ENCODE measurements at places on chromosomes 2 and 18.

GRCh38 chr2:239285932-239286230 lies 114.9 kb downstream of the HDAC4 start:
- no peak for DNase-seq

- no peak for DNase-seq
These were observed 258.7 kb upstream of the HS6ST1 start for GRCh38 chr2:128577141-128577930.

DNA sequence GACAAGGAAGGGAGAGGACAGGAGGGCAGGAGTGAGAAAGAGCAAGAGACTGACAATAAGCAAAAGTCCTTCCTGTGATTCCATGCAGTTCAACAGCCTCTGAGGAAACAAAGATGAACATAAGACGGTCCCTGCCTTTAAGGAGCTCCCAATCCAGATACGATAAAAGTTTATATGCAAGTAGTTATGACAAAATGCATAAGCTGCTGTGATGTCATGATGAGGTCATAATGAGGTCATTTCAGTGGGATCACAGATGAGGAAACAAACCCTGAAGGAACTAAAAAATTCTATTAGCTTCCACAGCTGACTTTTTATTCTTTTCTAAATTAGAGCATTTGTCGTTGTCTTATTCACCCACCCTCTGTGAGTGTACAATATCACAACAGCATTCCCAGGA lies 458.5 kb upstream of the ACVR2A start:
- DNase-seq = no peak

DNA sequence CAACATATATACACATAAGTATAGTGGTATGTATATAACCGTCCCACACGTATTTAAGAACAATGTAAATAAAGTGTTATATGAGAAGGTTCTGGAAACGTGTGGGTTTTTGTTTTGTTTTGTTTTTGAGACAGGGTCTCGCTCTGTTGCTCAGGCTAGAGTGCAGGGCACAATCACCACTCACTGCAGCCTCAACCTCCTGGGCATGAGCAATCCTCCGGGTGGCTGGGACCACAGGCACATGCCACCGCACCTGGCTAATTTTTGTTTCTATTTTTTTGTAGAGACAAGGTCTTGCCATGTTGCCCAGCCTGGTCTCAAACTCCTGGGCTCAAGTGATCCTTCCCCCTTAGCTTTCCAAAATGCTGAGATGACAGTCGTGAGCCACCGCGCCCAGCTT lies 6.2 kb downstream of the ADAM17 start:
- DNase-seq = no peak

GRCh38 chr2:86078774-86079545 lies 26.7 kb downstream of the POLR1A start:
- DNase-seq = peak; percentile 76

DNA sequence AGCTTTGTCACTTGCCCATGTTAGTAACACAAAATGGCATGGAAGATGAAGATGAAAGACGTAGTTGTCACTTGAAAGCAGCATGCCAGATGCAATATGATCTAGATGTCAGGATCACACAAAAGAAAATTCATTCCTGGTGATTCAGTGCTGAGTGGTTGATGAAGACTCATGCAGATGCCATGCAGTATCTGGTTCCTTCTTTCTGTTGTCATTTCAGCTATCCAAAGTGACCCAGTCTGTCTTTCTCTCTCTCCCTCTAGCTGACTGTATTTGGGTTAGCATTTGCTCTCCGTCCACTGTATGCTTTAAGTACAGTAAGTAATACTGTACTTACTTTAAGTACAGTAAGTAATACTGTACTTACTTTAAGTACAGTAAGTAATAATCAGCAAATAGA lies 50.4 kb downstream of the TTN start:
- peak; percentile 46 for DNase-seq

- no peak for DNase-seq
These were observed 128.5 kb upstream of the LGALSL start for GRCh38 chr2:64325477-64325851.

DNA sequence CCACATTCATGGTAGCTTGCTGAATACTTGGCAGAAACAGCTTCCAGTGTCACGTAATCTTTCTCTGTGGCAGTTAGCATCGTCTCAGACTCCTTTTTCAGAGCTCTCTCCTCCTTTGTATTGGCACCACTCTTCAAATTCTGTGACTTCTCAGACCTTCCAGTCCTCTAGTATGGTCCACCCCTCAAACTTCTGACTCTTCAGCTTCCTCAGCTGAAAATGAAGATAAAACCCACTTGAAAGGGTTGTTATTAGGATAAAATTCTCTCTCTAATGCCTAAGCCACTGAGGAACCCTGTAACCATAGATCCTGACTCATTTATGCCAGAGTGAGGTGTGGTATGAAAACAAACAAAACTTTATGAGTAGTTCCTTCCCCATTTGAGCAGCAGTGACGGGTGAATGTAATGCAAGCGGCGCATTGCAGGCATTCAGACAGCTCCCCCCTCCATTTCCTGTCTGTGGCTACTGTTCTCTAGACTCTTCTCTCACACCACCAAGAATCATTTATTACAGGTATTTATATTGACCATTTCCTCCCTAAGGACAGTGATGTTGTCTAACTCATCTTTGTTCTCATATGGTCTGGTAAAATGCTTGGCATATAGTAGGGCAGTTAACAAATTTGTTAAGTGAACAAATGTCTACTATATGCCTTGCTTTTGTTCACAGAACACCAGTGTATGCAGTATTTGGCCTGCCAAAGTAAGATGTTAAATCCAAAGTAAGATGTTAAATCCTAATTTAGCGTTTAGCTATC lies 35.3 kb downstream of the GALNT1 start:
- peak; percentile 71 for DNase-seq

- no peak for DNase-seq
These were observed 62.7 kb upstream of the GATA6 start for GRCh38 chr18:22106536-22107292.

DNA sequence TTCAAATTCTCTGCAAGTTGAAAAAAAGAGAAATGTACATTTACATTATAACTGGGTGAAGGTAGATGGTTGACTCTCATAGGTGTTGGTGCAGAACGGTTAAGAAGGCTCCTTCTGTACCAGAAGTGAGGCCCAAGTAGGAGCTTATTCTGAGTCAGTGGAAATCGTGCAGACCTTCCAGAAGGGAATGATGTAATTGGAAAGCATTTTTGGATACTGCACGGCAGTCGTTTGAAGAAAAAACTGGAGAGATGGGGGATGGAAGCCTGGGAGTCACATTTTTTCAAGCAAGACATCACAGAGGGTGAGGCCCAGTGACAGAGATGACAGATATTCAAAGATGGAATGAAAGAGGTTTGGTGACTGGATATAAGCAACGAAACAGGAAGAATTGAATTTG lies 39.4 kb downstream of the HRH4 start:
- peak; percentile 32 for DNase-seq

DNA sequence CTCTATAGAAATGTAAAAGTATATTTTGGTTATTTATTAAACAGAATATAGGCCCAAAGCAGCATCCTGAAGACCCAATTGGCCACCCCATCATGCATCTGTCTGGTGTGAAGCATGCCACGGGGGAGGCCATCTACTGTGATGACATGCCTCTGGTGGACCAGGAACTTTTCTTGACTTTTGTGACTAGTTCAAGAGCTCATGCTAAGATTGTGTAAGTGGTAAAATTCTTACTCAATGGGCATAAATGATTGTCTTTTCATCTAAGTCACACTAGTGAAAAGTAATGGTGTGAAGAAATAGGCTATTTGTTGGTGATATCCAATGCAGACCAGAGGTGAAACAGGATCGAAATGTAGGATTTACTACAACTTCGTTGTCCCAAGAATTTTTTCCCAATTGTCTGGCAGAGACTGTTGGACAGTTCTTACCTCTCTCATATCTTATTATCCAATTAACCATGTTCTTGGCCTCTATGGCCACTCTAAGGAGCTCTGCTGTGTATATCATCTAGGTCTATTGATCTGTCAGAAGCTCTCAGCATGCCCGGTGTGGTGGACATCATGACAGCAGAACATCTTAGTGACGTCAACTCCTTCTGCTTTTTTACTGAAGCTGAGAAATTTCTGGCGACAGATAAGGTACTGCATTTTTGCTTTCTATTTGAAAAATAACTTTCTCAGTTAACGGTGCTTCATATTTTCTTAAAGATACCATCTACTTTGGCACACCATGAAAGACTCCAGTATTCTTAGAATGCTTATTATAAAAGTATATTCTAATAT lies 35.0 kb downstream of the AOX1 start:
- no peak for DNase-seq

DNA sequence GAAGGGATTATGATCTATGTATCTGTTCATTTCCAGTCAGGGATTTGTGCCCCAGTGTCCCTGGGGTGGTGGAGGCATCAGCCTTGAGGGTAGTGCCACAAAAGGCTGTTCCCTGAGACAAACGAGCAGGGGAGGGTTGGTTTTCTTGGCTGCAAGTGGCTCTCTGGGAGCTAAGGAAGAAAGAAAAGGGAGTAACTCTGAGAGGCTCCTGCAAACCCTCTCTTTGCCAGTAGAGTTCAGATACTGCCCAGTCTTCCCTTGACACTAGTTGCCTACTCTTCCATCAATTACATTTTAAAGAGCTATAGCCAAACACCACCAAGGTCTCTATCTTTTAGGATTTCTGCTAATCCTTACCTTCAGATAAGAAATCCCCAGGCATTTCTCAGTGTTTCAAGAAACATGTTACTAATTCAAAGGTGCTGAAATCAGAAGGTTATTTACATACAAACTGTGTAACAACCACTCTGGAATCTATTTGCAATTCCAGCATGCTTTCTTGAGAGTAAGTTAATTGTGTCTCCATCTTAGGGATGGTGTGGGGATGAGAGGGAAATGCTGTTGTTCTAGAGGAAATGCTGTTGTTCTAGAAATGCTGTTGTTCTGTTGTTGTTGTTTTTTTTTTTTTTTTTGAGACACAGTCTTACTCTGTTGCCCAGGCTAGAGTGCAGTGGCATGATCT lies 18.7 kb upstream of the KCTD1 start:
- no peak for DNase-seq

DNA sequence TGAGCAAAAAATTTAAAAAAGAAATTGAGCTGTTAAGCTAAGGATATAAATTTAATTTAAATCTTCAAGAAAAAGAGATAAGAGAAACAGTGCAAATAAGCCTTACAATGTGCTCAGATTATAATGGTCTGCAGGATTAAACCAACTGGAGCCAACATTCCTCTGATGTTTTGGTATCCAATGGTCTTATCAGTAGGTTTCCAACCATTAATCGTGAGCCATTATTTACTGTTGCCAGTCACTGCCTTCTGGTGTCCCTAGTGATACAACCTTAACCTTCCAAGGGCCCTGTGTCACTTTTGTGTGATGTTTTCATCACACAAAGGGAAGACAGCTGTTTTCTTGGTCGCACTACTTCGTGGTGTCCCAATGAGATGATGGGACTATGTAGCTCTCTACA lies 134.5 kb upstream of the CTAGE1 start:
- DNase-seq = no peak

GRCh38 chr2:26562811-26563645 lies 78.1 kb downstream of the CIB4 start:
- peak; percentile 15 for DNase-seq

DNA sequence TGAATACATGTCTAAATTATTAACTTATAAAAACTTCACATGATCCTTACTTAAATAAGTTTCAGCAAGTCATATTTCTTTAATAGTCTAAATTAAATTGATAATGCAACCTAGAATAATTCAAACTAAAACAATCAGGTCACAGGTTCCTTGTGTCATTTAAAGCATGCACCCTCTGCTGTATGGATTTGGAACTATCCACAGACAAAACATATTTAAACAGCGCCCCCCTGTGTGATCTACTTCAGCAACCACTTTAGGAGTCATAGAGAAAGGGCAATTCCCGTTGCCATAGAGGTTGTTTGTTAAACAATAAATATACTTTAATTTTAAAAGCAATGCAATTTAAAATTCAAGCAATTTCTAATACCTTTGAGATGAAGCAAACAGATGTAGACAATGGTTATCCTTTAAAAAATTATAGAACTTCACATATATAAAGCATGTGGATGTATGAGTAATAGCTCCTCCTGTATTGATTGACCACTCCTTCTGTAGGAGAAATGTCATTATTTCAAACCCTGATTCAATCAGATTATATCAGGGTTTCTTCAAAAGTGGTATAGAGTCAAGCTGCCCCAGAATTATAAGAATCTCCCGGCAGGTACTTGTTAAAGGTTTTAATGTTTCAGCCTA lies 21.2 kb downstream of the GRB14 start:
- peak; percentile 77 for DNase-seq

DNA sequence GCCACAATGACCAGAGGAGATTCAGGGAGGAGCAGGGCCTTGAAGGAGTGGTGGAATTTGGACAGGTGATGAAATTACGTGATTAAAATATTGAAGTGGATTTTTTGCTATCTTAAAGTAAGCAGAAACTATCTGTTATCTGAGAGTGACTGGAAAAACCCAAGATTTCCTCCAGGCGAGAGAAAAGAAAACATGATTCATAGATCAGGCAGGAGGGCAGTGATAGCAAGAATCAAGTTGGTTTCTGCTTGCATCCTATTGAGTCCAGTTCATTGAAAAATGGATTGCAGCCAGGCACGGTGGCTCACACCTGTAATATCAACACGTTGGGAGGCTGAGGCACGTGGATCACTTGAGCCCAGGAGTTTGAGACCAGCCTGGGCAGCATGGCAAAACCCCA lies 127.8 kb downstream of the NXPH2 start:
- peak; percentile 15 for DNase-seq

DNA sequence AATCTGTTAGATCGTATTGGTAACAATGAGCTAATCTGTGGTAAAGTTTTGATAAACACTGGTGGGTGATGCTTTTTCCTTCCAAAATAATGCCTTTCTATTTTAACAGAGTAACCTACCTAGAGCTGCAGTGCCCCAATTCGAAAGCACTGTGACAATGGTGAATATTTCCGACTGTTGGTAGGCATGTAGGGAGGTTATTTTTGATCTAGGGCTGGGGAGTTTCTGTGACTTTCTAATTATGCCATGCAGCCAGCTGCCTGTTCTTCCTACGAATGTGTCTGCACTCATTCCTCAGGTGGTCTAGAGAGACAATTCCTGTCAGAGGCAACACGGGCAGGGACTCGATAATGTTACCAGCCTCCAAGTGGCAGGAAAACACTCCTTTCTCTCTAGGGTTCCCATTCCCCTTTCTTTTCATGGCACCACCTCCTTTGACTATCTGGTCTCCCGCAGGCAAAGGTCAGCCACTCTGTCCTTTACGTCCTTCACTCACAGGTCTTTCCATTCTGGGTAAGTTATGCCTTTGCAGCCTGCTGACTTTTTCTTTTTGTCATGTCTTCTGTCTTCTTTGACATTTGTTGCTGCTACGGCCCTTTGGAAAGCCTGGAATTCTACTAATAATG lies 167.2 kb upstream of the MGAT5 start:
- no peak for DNase-seq

- peak; percentile 73 for DNase-seq
These were observed 411.6 kb upstream of the TCF4 start for GRCh38 chr18:55999641-56000040.

GRCh38 chr2:10000541-10000940 lies 42.8 kb upstream of the KLF11 start:
- DNase-seq = no peak

- DNase-seq = peak; percentile 74
These were observed 58.7 kb upstream of the SP3 start for GRCh38 chr2:174023591-174024523.
